ENCODE measurements at places on chromosomes 3 and 15. TPM values are rescaled to one million over a fixed set of nuclear protein-coding genes. Genes with fewer than 3 reads are reported as not detected.
A peak's percentile ranks its signal among the peaks of the same experiment; 100 is the strongest.

DNA sequence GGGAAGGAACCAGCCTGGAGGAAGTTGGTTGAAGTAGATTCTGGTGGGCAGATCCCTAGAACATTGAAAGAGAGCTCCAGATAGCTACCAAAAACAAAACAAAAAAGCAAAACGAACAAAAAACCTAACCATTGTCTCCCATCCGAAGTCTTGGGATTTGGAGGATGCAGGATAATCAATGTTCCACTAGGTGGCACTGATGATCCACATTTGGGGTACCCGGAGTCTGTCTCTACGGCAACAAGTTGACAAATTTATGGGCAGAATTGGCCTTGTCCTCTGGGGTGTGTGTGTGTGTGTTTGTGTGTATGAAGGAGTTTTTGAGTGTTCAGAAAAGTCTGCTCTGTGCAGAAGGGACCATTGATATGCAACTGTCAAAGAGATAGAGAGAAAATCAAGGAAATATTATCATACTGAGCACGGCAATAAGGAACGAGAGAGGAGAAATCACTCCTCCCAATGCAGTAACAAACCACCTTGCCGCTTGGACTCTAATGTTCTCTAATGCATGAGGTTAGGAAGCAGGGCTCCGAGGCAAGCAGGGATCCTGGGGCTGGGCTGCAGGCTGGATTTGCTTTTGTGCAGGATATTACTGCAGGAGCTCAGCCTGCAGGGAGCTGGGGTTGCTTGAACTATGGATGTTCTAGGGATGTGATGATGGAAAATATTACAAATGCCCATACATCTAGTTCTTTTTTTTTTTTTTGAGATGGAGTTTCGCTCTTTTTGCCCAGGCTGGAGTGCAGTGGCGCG lies 59.8 kb upstream of the KLHL25 start:
- DNase-seq, result peak; percentile 58

DNA sequence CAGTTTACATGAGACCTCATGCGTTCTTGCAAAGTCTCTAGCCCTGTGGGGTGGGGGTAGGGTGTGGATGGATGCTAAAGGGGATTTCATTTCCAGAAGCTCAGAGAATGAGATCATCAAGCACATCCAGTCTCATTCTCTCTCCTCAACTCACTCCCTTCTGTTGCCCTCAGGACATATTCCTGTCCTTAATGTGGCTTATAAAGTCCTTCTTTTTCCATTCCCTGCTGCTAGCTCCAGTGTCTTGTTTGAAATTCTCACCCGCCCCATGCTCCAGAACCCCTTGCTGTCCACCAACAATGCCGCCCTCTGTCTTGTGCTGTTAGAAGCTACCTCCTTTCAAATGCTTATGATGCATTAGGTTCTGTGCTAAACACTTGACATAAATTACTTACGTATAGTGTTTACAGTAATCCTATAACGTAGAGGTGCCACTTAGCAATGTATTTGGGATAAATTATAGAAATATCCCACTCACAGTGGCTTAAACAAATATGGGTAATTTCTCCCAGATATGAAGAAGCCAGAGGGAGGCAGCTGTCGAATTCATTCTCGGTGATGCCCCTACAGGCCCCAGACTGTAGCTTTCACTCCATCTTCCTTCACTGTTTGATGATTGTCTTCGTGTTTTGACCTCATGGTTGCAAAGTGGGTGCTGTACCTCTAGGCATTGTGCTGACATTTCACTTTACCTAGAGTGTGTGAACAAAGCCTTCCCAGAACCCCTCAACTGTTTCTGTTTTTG lies 273.1 kb upstream of the TBL1XR1 start:
- DNase-seq, result no peak

DNA sequence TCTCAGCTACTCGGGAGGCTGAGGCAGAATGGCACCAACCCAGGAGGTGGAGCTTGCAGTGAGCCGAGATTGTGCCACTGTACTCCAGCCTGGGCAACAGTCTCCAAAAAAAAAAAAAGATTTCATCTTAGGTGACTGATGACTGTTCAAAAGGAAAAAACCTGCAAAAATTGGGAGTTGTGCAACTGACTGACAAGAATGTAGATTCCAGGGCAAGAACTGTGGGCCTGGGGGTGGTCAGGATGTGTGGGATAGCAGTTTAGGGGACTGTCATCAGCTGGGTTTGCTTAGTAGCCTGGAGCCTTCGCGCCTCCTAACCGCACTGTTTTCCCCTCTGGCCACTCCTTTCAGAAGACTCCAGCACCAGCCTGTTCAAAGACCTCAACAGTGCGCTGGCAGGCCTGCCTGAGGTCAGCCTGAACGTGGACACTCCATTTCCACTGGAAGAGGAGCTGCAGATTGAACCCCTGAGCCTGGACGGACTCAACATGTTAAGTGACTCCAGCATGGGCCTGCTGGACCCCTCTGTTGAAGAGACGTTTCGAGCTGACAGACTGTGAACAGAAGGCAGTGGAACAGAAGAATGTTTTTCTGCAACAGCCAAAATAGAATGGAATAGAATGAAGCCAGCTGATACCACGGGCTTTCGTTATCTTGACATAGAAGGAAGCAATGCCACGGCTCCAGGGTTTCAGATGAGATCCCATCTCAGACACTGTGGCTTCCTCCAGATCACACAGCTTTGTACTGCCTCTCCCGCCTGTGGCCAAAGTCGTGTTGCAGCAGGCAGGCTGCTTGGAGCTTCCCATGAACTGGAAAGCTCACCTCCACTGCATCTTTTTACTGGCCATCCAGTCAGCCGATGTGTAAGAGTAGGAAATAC lies 75.3 kb upstream of the BLM start:
- DNase-seq, result no peak

DNA sequence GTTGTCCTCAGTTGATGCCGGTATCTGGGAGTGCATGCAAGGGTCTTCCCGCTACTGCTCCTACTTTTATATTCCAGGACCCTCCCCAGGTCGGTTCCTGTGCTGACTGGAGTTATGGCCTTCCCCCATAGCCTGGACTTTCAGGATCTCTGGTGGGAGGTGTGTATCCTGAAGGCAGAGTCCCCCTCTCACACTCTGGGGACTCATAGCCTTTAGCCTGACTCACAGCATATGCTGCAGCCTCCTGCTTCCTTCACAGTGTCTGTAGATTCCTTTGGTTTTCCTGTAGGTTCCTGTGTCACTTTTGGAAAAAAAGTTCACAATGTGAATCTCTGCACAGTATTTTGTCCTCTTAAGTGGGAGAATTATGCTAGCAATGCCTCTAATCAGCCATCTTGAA lies 180.6 kb upstream of the RBMS3 start:
- DNase-seq, result no peak

DNA sequence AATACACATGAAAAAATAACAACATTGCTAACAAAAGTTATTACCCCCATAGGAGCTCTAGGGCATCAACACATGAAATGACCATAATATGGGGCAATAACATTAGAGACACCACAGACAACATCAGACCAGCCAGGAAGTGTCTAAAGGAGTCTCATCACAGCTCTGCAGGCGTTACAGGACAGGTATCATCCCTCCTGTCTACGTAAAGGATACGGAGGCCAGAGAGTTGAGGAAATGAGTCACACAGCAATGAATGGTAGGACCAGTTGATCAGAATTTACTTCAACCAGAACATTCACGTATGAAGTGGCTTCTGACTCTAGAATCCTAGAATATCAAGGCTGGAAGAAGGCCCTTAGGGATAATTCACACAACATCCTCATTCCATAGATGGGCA lies 1.8 kb downstream of the NME9 start:
- DNase-seq, result no peak

GRCh38 chr3:193593668-193594030 lies 641 bp downstream of the OPA1 start:
- peak; percentile 61 for DNase-seq

- no peak for DNase-seq
These were observed 199.1 kb upstream of the ZPLD1 start for GRCh38 chr3:102235679-102236078.

GRCh38 chr3:33238923-33239322 lies 20.3 kb upstream of the SUSD5 start:
- DNase-seq, result no peak

- DNase-seq, result no peak
These were observed 42.0 kb downstream of the NUP210 start for GRCh38 chr3:13378155-13378554.

GRCh38 chr3:26081166-26081565 lies 291.3 kb downstream of the OXSM start:
- no peak for DNase-seq

Gene KLHDC8B
- total RNA-seq, result 22.9 TPM

Gene PCBP4
- 29.4 TPM for total RNA-seq

Gene MNS1
- total RNA-seq, result 0.43 TPM

Gene KNG1
- total RNA-seq, result not detected

Gene VPS8
- total RNA-seq, result 92.8 TPM

Data from fibroblast of villous mesenchyme (primary cell).